ENCODE measurements at places on chromosomes 16 and 17. TPM values are rescaled to one million over a fixed set of nuclear protein-coding genes. Genes with fewer than 3 reads are reported as not detected.

Gene KRTAP3-1
- not detected for total RNA-seq

Gene LPCAT2
- 12.5 TPM for total RNA-seq

Gene FGF11
- 5.6 TPM for total RNA-seq

Gene ALOX12
- not detected for total RNA-seq

Measured in T-helper 2 cell treated with Interferon-gamma antibody and Interleukin-4, amounts not matched to agents 100 ng/mL and 5 ng/mL, for 36 hours (primary cell).